G401 (cell line): ENCODE measurements at places on chromosomes 3 and 15.

GRCh38 chr15:80876348-80876674, 97.1 kb downstream of the CEMIP start:
- no peak for DNase-seq

GRCh38 chr15:40092256-40092978, 16.3 kb downstream of the BMF start:
- no peak for DNase-seq

DNA sequence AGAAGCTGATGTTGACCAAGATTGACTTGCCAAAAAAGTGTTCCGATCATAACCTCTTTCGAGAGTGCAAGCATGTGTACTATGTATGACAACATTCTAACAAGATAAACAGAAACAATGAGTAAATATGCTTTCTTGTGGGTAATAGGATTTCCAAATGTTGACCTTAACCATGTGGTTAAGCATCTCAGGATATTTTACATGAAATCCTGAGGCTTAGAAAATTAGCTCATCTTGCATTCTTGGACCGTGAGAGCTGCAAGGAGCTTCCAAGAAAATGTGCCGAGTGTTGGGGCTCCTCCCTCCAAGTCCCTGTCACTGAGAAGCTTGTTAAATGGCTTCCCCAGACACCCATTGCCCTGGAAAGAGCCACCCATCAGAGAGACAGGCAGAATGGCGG, 50.1 kb downstream of the C3orf20 start:
- DNase-seq, result no peak

- no peak for DNase-seq
These were observed 90.9 kb downstream of the SEC22A start for GRCh38 chr3:123292321-123293310.

- peak; percentile 72 for DNase-seq
These were observed 1.1 kb upstream of the MINAR1 start for GRCh38 chr15:79430901-79431635.

DNA sequence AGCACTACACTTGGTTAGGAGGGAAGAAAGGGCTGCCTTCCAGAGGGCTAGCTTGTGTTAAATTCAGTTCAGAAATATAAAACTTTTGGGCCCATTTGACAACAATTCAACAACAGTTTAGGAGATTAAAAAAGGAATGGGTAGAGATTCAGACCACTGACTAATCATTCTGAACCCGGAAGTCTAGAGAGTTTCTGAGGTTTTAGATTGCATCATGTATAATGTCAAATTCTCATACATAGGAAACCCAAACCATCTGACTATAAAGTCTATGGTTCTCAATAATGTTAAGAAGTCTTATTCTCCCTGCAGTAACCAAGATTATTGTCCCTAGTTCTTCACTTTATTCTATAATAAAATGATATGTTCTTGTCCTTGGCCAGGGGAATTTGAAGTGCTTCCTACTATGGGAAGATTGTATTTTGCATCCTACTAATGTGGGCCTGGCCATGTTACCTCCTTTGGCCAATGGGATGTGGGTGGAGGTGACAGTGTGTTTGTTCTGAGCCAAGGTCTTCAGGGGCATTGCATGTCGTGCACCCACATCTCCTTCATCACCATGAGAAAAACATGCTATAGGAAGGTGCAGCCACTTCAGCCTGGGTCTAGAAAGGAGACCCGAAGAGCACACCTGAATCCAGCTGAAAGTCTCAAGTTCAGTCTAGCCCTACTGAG, 66.4 kb upstream of the CCNL1 start:
- DNase-seq, result no peak

- DNase-seq, result peak; percentile 11
These were observed 7.9 kb downstream of the RPSA start for GRCh38 chr3:39414421-39414907.

- DNase-seq, result no peak
These were observed 6.2 kb downstream of the THSD4 start for GRCh38 chr15:71121442-71121841.
